MM.1S (cell line): ENCODE measurements at places on chromosomes 1 and 21.
A peak's percentile ranks its signal among the peaks of the same experiment; 100 is the strongest.

DNA sequence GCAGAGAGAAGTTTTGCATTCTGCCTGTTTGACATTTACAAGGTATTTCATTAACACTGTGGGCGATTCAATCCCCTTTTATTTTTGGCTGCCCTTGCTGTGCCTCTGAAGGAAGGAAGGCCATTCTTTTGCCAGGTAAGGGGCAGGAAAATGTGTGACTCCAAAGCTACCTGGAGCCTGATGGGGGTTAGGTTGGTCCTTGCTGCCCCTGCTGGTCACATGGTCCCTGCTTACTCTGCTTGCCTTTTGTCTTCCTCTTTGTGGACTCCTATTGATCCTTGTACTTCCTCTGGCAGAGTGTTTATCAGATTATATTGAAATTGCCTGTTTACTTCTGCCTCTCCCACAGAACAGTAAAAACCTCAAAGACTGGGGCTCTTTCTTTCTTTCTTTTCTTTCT, 65.7 kb downstream of the ST6GALNAC3 start:
- no peak for DNase-seq

- DNase-seq: no peak
Observed at GRCh38 chr1:66176832-66177231, 357.1 kb upstream of the SGIP1 start.

DNA sequence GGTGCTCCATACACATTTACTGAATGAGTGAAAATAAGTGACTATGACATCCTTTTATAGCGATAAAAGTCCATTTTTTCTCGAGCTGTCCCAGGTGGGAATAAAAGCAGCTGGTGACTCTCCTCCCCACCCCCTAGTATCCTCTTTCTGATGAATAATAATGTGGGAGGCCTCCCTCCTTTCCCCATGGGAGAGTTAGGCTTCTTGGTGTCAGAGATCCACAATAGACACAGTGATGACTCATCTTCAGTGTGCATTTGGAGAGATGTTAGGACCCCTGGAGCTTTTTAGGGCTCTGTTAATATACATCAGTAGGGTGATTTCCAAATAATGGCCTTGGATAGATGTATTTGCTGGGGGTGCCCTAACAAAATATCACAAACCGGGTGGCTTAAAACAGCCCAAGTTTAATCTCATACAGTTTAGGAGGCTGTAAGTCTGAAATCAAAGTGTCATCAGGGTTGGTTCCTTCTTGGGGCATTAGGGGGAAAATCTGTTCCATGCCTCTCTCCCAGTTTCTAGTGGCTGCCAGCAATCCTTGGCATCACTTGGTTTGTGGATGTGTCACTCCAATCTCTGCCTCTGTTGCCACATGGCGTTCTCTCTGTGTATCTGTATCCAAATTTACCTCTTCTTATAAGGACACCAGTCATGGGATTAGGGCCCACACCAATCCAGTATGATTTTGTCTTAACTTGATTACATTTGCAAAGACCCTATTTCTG, 4.4 kb upstream of the PHC2 start:
- DNase-seq: no peak

DNA sequence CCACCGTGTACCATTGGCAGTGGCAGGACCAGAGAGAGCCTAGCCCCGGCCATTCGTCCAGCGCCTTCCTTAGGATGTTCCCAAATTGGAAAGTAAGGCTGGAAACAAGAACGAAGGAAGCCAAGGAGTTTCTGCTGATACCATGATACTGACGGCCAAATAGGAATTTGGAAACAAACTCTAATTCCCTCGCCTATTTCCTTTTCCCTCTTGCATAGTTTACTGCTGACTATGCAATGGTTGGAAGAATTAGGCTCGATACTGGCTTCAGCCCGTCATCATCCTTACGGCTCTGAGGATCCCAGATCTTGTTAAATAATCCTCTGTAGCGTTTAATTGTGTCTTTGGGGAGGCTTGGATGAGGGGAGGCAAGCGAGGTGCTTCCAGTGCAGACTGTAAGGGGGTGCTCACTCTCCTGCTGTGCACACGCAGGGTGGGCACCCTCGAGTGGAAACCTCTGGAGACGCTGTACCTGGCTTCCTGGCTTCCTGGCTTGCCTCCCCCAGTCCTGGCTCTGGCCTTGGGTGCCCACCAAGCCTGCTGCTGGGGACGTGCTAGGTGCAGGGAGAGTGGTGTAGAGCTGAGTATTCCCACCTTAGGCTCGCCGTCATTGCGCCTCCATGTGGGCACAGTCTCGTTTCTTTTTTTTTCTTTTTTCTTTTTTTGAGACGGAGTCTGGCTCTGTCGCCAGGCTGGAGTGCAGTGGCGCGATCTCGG, 27.4 kb upstream of the CAMTA1 start:
- no peak for DNase-seq

GRCh38 chr21:34612557-34612956, 2.4 kb downstream of the RCAN1 start:
- no peak for DNase-seq

DNA sequence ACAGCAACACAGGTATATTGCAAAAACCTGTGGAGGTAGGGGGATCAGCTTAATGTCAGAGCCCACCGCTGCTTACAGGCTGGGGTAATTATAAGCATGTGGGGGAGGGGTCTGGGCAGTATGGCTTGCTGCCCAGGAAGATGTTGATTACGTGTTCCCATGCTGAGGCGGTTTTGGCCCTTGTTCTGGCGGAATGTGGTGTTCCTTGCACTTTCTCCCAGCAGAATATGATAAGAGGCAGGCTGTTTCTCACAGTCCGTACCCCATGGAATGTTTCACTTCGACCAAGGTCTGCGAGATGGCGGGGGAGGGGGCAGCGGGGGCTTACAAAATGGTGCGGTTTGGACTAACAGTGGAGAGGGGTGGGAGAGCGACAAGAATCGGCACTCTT, 9.8 kb upstream of the HPCAL4 start:
- DNase-seq: no peak

- no peak for DNase-seq
Observed at GRCh38 chr1:97007840-97008604, 286.4 kb downstream of the PTBP2 start.

GRCh38 chr1:235854347-235854746, 12.4 kb downstream of the LYST start:
- DNase-seq: no peak

GRCh38 chr1:205591522-205592351, 40.1 kb downstream of the ELK4 start:
- peak; percentile 85 for DNase-seq

- DNase-seq: peak; percentile 93
Observed at GRCh38 chr1:1630191-1630964, 1.6 kb upstream of the MMP23B start.

DNA sequence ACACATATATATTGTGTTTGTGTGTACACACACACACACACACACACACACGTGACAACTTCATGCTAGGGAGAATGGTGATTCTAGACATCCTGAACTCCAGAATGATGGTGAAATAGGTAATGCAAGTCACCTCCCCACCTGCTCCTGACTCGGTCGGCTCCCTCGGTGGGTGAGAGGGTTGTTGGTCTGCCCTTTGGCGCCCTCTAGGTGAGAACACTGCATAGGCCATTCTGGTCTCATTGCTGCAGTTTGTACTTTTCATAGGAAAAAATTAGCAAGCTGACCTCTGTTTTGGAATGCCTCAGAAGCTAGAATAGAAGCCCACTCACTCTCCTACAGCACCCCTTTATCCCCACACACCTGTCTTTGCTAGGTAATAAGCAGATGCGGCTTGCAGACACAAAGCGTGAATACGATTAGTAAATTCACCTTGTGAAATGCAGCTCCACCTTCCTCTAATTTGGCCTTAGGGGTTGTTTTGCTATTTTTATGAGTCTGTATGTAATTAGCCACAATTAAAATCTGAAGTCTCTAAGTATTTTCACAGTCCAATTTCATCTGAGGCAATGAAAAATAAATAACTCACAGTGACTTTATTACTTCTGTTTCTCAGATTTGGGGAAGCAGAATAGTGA, 130.0 kb upstream of the KCNJ15 start:
- DNase-seq: peak; percentile 78

DNA sequence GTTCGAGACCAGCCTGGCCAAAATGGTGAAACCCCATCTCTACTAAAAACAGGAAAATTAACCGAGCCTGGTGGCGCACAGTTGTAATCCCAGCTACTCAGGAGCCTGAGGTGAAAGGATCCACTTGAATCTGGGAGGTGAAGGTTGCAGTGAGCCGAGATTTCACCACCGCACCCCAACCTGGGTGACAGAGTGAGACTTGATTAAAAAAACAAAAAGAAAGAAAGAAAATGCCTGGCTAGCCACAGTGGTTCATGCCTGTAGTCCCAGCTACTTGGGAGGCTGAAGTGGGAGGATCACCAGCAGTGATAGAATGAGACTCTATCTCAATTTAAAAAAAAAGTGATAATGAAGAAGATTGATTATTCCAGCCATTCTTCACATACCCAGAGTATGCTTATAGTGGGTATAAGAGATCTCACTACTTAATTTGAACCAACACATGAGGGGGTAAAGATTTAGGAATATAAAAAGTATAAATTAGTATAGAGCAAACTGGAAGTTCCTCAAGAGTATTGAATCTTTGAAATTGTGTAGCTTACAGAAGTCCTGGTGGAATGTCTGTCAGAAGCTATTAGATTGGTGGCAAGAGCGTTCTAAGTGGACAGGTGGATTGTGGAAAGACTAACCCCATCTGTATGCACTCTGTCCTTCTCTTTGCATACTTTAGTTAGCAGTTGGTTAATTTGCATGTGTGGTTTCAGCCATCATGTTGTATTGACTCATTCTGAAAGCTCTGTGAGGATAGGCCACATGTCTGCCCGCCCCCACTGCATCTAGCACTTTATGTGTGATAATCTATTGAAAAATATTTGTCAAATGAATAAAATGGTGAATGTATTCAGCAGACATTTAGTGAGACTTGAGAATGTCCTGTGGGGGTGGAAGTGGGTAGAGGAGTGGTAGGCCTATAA, 25.0 kb downstream of the RLF start:
- peak; percentile 82 for DNase-seq

DNA sequence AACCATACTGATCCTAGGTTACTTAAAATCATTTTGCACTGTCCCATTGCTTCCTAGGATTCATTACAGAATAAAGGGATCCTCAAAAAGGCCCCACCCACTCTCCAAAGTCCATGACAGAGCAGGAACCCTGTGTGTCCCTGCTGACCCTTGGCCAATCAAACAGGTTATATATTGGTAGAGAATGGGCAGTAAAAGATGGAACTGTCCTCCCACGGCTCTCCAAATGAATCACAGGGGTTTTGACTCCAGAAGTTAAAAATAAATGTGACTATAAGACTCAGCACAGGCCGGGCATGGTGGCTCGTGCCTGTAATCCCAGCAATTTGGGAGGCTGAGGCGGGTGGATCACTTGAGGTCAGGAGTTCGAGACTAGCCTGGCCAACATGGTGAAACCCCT, 65.5 kb downstream of the ACOT7 start:
- no peak for DNase-seq

DNA sequence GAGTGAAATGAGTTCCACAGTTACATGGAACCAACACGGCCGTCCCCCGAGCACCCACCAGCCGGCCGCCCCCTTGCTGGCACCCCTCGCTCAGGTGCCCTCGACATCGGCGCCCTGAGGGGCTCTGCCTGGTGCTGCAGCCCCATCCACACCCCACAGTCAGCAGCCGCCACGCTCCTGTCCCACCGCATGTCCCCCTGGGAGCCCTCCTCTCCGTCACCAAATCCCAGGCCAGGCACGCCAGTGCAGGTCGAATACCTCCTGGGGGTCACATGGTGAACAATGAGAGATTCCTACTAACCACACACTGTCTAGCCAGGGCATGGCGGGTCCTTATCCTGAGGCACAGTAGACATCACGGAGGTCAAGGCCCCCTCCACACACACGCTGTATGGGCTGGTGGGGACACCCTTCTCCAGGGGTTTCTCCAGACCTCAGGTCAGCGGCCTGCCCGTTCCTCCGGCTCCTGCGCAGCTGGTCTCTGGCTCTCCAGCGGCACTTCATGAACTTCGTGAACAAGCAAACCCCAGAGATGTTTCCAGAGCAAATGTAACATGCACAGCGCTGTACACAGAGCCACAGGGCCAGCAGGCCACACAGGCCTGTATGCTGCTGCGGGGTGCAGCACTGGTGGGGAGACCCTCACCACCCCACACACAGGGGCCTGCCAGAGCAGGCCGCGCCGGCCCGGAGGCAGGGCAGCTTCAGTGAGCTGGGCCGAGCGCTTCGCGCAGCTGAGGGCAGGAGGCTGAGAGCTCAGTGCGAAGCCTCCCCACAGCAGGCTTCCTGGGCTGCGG, 21.8 kb downstream of the POFUT2 start:
- DNase-seq: no peak

- DNase-seq: no peak
Observed at GRCh38 chr1:111318523-111318922, 27.9 kb downstream of the CHIA start.

DNA sequence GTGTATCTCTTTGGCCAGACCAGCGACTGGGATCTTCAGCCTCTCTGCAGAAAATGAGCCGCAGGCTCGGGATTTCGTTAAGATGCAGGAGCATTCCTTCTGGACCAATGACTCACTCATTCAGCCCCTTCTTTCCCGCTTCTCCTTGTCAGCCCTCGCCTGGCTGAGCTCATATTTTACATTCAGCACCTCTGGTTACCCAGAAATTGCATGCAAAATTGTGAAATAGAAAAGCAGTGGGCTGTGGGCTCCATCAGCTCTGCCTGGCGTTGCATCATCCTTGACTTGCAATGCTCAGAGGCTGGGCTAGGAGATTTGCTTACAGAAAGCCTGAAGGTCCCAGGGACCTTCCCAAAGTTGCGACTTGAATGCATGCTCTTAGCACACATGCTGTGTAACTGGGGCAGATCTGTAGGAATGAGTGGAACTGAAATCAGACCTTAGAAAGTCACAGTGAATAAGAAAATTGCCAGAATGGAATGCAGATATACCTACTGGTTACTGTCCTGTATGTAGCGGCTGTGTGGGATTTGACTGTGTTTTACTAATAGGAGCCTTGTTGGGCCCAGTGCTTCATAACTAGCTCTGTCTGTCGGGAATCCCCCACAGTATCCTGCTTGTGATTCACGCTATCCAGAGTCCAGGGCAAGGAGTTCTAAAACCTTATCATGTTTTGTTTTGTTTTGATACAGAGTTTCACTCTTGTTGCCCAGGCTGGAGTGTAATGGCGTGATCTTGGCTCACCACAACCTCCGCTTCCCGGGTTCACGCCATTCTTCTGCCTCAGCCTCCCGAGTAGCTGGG, 444.8 kb downstream of the KIF26B start:
- no peak for DNase-seq

GRCh38 chr21:39088831-39089380, 94.3 kb downstream of the PSMG1 start:
- DNase-seq: no peak

GRCh38 chr1:201916649-201917249, 28.1 kb downstream of the SHISA4 start:
- peak; percentile 30 for DNase-seq
